Right lobe of liver (tissue), 6 donors: ENCODE measurements at places on chromosomes 16 and 17.

GRCh38 chr17:27997044-27997401, 45.5 kb upstream of the NLK start:
- DNase-seq, result no peak

GRCh38 chr17:81499601-81499970, 13.0 kb downstream of the ACTG1 start:
- no peak for DNase-seq

DNA sequence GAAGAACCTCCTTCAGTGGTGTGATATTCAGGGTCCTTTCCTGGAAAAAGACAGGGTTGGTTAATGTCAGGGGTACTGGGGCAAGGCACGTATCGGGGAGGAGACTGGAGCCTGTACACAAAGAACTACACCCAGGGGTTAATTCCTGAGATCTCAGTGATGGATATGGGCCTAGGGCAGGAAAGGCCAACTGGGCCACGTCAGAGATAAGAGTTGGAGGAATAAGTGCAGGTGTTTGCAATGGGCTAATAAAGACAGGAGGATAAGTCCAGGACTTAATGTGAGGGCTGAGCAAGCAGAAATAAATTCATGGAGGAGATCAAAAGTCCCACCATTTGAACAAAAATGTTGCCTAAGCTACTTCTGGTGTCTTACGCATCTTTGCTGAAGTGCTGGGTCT, 10.4 kb upstream of the HERPUD1 start:
- no peak for DNase-seq

DNA sequence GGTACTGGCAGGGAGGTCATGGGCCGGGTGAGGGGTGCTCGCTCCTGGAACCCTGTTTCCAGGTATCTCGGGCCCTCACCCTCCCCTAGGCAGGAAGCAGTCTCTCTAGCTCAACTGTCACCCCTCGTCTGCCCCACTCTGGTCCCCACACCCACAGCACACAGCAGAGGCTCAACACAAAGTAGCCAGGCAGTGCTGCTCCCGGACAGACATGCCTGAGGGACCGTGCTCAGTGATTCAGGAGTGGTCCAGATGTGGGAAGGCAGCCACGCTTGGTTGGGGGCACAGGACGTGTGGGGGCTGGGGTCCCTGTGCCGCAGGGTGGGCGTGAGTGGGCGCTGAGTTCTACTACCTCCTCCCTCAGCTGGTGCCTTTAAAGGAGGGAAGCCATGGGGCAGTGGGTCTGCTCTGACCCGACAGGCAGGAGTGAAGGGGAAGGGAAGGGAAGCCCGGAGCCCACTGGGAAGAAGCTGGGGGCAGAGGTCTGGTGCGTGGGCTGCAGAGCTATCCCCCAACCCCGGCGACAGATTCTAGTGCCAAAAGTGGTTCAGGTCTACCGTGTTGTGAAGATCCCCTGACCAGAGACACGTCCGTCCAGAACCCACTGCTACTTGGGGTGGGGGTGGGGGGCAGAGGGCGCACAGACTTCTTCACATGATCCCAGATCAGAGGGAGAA, 11.8 kb downstream of the SLC16A3 start:
- no peak for DNase-seq

DNA sequence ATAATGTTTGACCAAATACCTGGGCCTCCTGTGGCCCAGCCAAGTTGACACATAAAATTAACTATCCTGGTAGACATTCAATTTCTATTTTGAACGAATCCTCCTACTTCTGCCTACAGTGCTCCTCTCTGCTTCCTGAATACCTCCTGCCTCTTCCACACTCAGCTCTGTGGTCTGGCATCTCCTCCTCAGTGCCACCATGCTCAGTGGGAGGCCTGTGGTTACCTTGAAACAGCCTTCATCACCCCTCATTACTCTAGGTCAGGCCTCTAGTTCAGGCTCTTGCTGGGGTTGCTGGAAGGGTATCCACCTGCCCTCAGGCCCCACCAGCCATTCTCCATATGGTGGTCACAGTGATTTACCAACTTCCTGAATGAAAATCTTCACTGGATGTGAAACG, 5.1 kb downstream of the LYRM9 start:
- DNase-seq, result no peak

- DNase-seq, result no peak
Observed at GRCh38 chr16:18060351-18060750, 276.2 kb downstream of the NPIPA8 start.

DNA sequence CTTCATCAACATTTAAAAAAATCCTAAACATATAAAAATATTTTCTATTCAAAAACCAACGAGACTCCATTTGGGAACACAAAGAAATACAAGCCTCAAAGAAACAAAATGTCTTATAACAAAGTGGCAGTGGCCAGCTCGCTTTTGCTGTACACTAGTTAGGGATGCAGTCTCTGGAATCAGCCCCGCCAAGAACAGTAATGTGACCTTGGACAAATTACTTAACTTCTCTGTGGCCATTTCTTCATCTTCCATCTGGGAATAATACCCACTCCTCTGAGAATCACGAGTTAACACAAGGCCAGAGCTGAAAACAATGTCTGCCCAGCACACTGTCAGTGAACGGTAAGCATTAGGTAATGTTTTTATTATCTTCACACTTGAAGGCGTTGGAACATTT, 5.6 kb downstream of the STAT5B start:
- DNase-seq, result no peak

DNA sequence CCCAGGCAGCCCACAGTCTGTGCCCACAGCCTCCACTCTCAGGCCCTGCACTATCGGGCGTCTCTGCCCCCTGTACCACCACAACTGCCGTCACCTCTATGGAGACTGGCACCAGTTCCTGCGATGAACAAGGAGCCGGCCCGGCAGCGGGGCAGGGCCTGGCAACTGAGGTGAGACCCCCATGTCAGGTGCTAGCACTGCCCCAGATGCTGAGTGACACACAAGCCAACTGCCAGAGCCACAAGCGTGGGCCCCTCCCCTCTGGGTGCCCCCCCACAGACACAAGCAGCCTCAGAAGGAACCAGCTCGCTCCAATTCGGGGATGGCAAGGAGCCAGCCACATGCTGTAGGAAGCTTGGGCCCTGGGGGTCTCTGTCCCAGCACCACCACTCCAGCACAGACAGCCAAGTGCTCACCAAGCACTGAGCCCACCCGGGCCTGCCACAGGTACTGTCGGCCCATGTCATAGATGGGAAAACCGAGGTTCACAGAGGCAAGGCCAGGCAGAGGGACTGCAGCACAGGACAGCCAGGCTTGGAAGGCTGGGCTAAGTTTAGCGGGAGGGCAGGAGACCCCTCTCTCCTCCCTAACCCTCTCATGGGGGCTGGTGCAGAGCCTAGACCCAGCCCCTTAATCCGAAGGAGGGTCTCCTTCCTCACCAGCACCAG, 1.5 kb upstream of the PVALEF start:
- DNase-seq, result no peak
